ENCODE measurements at places on chromosomes 6 and 20. TPM values are rescaled to one million over a fixed set of nuclear protein-coding genes. Genes with fewer than 3 reads are reported as not detected.

The PDYN gene
- not detected for total RNA-seq

The ABT1 gene
- 8.3 TPM for total RNA-seq

The RIN2 gene
- 48.8 TPM for total RNA-seq

The WFDC12 gene
- total RNA-seq: not detected

The CST5 gene
- total RNA-seq: not detected

The GMDS gene
- total RNA-seq: 7.2 TPM

The ERVFRD-1 gene
- not detected for total RNA-seq

Data from left ventricle myocardium inferior (tissue), 1 donor.